ENCODE measurements at places on chromosomes 12 and 14.

- H3K36me3 ChIP-seq, result no peaks in the 10 kb centered on the region
- 0 out of 2 replicates have a peak, but pooled peaks cover 5% of the 10 kb centered on the region for H3K27me3 ChIP-seq
- no peak overlapping the region for H3K4me3 ChIP-seq
- H3K27ac ChIP-seq, result no peak overlapping the region
Observed at GRCh38 chr14:65832431-65833266, 420.1 kb downstream of the FUT8 start.

- no peaks in the 10 kb centered on the region for H3K27me3 ChIP-seq
- no peak overlapping the region for H3K4me3 ChIP-seq
- H3K4me1 ChIP-seq, result no peaks in the 10 kb centered on the region
- H3K27ac ChIP-seq, result no peak overlapping the region
Observed at GRCh38 chr14:84454114-84454513, 1075.8 kb upstream of the FLRT2 start.

- peak overlapping the region; percentile 70 for H3K27ac ChIP-seq
- H3K4me1 ChIP-seq, result peaks cover 45% of the 10 kb centered on the region
- DNase-seq, result peak; percentile 69
- no peaks in the 10 kb centered on the region for H3K27me3 ChIP-seq
- peak overlapping the region; percentile 49 for H3K4me3 ChIP-seq
Observed at GRCh38 chr12:50221228-50222008, 54.2 kb upstream of the CERS5 start.

DNA sequence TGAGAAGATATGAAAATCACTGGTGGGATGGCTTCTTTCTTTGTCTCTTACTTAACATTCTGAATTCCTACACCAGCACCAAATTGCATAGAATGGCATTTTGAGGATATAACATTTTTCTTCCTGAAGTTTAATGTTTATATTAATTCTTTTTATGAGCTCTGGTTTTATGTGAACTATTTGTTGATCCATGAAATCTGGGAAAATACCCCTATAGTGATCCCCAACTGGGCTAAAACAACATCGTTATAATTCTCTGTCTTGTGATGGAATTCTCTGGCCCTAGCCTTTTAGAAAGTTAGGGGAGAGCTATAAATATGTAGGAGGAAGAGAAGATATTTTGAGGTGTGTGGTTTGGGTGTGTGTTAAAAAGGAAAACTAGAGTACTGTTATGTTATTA, 29.2 kb downstream of the PELI2 start:
- no peak for DNase-seq
- peaks cover 13% of the 10 kb centered on the region for H3K4me1 ChIP-seq
- H3K4me3 ChIP-seq, result no peak overlapping the region
- no peak overlapping the region for H3K27ac ChIP-seq
- H3K27me3 ChIP-seq, result no peaks in the 10 kb centered on the region

DNA sequence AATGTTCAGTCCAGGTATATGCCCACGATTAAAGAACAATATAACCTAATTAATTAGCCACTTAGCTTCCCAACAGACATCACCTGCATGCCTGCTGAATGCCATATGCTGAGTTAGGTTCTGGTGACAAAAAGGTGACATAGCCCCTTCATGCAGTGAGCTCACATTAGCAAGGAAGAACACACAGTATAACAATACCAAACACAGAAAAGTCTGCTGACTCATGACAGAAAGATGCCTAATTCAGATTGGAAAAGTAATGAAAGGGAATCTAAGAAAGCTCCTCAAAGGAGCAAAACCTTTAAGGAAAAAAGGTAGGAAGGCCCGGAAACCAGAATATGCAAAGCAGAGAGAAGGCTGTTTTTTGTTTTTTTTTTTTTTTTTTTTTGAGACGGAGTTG, 59.0 kb downstream of the FERMT2 start:
- DNase-seq, result no peak
- peaks cover 12% of the 10 kb centered on the region for H3K4me1 ChIP-seq
- H3K27me3 ChIP-seq, result no peaks in the 10 kb centered on the region
- no peak overlapping the region for H3K27ac ChIP-seq
- no peak overlapping the region for H3K4me3 ChIP-seq
